Stimulated activated CD8-positive, alpha-beta memory T cell treated with anti-CD3 and anti-CD28 coated beads, Interleukin-7, amount 100 ng/mL, for 1 hour (primary cell): ENCODE measurements at places on chromosomes 2 and 18.

DNA sequence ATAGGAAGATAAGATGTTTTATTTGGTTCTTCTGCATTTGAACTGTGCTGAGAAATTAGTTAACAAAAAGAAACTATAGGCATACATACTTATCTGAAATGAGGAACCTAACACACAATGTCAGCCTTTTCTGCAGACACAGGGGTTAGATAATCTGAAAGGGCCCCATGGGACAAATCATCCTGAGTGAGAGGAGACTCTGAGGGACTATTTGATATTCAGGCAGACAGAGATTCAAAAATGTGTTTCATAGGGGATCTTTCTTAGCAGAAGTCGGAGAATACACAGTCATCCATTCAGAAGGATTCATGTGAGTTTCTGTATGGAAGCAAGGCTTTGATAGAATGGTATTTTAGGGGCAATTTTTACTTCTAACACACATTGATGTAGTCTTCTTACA, 79.1 kb downstream of the NCKAP5 start:
- no peak for DNase-seq

GRCh38 chr2:218788529-218789255, 6.7 kb downstream of the CYP27A1 start:
- DNase-seq = no peak

DNA sequence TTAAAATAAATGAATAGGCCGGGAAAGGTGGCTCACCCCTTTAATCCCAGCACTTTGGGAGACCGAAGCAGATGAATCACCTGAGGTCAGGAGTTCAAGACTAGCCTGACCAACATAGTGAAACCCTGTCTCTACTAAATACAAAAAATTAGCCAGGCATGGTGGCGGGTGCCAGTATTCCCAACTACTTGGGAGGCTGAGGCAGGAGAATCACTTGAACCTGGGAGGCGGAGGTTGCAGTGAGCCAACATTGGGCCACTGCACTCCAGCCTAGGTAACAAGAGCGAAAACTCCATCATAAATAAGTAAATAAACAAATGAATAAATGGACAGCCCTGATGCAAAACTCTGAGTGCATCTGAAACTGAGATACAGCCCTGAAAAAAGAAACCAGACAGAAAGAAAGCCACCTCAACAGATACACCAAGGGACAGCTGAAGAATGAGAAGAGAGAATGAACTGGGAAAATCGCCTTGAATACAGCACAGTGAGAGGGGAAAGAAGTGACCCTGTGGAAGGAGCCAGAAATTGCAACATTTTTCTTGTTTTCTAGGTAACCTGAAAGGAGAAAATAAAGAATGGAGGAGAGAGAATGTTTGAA, 64.4 kb downstream of the TRABD2A start:
- no peak for DNase-seq

- DNase-seq = no peak
These were observed 103.6 kb downstream of the ACKR3 start for GRCh38 chr2:236673126-236673822.

- peak; percentile 24 for DNase-seq
These were observed 40.5 kb upstream of the ACTR2 start for GRCh38 chr2:65186872-65187851.

DNA sequence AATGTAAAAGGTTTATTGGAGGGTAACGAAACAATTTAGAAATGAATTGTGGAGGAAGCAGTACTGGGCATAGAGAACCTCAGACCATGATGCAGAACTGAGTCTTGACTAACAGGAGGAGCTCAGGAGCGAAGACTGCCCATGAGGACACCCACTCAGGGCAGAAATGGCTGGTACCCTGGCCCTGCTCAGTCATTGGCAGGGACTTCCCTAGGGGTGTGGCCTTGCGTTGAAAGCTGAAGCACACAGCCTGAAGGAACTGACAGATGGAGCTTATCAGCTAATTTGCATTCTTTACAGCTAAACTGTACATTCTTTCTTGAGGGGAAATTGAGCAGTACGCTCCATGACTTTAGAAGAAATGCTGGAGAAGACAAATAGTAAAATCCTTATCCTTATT, 57.1 kb downstream of the PDK1 start:
- no peak for DNase-seq
